Mucosa of gallbladder (tissue), 1 donor: ENCODE measurements at places on chromosomes 12 and 14. TPM values are rescaled to one million over a fixed set of nuclear protein-coding genes. Genes with fewer than 3 reads are reported as not detected.

The SLC7A8 gene
- total RNA-seq: 98.5 TPM

The FAM186B gene
- 0.32 TPM for total RNA-seq

The RD3L gene
- not detected for total RNA-seq

The KRT82 gene
- total RNA-seq: not detected

The FOXG1 gene
- not detected for total RNA-seq

The SLC25A47 gene
- 0.20 TPM for total RNA-seq

The SDR9C7 gene
- total RNA-seq: not detected

The OR6C2 gene
- total RNA-seq: not detected

The CISTR gene
- not detected for total RNA-seq

The STYX gene
- 9.0 TPM for total RNA-seq

GRCh38 chr12:52524241-52524897 lies 4.2 kb upstream of the KRT5 start:
- DNase-seq: peak; percentile 4

DNA sequence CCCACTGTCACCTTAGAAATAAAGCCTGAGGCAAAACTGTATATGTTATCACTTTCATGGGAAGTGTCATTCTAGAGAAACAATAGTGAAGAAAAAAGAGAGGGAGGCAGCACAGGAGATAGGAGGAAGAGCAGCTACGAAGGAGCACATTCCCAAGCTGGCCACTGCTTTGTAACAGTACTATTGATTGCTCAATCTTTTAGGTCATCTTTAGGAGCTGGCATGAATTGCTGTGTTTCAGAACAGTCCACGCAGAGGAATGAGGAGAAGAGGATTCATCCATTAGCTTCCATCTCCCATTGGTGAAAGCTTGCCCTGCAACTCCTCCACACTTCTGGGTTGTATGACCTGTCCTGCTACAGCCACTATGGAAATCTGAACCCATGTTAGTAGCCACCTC lies 372.5 kb upstream of the DDHD1 start:
- DNase-seq: no peak

GRCh38 chr12:70842942-70843341 lies 77.6 kb downstream of the PTPRR start:
- no peak for DNase-seq

DNA sequence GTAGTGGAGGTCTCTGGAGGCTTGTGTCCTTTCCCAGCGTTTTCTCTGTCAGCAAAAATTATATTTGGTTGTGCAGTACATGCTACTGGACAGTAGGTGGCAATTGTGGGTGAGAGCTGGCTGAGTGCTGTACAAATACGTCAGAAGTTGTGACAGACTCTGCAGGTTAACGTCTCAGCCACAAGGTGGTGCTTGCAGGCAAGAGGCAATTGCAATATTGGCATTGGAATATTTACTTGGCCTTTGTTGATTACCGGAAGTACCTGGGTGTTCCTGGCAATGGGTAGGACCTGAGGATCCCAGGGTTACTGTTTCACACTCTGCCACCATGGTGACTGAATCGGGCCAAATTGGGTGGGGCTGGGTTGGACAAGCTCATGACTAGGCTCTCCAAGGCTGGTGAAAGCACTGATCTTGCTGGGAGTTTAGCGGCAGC lies 333.9 kb upstream of the LMO3 start:
- peak; percentile 64 for DNase-seq

GRCh38 chr14:39554576-39554975 lies 122.3 kb upstream of the FBXO33 start:
- no peak for DNase-seq

DNA sequence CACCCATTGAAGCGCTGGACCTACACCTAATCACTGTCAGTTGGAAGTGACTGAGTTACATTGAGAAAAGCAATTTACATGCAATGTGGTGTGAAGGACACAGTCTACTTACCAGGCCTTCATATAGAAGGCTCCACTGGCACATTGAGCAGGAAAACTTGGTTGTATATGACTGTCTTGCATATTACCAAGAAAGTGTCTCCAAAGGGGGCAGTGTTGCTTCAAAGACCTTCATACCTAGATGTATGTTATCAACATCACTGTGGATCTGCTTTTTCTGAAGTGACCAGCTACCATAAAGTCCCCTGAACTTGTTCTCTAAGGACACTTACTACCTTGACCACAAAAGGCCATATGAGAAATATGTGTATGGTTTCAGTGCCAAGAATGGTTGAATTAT lies 64.1 kb downstream of the NELL2 start:
- peak; percentile 46 for DNase-seq

GRCh38 chr12:1529228-1529861 lies 65.0 kb downstream of the FBXL14 start:
- DNase-seq: no peak

DNA sequence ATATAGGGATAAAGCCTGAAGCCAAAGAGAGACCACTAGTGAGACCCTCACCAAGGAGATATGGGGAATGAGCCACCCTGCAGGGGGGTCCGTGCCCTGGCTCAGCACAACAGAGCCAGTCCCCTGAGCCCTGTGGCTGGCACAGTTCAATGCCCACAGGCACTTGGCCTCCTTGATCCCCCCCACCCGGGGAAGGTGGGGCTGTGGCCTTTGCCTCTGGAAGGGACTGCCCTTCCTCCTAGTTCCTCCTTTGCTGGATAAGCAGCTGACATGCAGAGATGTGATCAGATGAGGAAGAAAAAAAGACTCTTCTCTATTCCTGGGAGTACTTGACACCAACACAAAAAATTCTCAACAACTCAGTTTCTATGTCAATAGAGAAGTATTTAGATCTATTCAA lies 19.9 kb downstream of the TTC7B start:
- DNase-seq: no peak

- no peak for DNase-seq
These were observed 30.9 kb upstream of the NKX2-1 start for GRCh38 chr14:36550899-36551298.

DNA sequence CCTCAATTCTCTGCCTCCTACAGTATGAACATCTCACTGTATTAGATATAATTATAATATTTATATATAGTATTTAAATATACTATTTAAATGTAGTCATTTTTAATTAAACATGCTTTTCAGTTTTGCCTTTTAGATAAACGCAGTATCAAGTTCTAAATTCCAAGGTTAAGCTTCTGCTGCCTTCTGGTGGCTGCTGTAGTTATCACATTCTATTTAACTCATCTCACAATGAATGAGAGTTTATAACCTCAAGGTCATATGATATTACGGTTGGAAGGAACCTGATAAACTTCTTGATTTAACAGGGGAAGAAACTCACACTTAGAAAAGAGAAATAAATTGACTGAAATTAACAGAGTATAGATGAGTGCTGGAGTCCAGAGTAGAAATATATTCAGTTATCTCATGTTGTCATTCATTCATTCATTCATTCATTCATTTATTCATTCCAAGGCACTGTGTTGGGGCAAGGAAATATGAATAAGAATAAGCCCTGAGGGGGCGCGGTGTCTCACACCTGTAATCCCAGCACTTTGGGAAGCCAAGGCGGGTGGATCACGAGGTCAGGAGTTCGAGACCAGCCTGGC lies 31.9 kb downstream of the GUCY2C start:
- DNase-seq: peak; percentile 57

GRCh38 chr12:80064269-80064668 lies 35.1 kb upstream of the OTOGL start:
- no peak for DNase-seq

- no peak for DNase-seq
These were observed 83.0 kb downstream of the TTC7B start for GRCh38 chr14:90733139-90733808.

- DNase-seq: no peak
These were observed 9.5 kb downstream of the BEST3 start for GRCh38 chr12:69689638-69690037.

GRCh38 chr14:22475381-22475780 lies 113.6 kb downstream of the DAD1 start:
- DNase-seq: no peak

GRCh38 chr14:92914087-92914656 lies 8.8 kb upstream of the CHGA start:
- DNase-seq: peak; percentile 40

- no peak for DNase-seq
These were observed 379.8 kb upstream of the PRICKLE1 start for GRCh38 chr12:42969355-42969754.

DNA sequence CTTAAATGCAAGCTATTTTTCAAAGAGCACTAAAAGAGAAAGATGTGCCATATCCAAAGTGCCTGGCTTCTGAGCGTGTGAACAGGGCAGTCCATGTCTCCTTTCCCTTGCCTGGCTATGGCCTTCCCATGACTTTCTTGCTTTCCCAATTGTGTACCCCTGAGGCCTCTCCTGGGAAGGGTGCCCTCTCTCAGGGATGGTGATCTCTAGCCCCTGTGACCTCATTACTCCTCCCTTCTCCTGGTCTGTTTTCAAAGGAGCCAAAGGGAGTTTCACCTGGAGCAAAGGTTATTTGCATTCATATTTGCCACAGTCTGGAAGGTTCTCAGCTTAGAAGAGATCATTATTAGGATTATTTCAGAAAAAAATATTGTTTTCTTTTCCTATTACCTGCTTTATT lies 429.4 kb upstream of the TMTC1 start:
- no peak for DNase-seq

GRCh38 chr12:8080120-8080519 lies 2.0 kb upstream of the NECAP1 start:
- DNase-seq: no peak

DNA sequence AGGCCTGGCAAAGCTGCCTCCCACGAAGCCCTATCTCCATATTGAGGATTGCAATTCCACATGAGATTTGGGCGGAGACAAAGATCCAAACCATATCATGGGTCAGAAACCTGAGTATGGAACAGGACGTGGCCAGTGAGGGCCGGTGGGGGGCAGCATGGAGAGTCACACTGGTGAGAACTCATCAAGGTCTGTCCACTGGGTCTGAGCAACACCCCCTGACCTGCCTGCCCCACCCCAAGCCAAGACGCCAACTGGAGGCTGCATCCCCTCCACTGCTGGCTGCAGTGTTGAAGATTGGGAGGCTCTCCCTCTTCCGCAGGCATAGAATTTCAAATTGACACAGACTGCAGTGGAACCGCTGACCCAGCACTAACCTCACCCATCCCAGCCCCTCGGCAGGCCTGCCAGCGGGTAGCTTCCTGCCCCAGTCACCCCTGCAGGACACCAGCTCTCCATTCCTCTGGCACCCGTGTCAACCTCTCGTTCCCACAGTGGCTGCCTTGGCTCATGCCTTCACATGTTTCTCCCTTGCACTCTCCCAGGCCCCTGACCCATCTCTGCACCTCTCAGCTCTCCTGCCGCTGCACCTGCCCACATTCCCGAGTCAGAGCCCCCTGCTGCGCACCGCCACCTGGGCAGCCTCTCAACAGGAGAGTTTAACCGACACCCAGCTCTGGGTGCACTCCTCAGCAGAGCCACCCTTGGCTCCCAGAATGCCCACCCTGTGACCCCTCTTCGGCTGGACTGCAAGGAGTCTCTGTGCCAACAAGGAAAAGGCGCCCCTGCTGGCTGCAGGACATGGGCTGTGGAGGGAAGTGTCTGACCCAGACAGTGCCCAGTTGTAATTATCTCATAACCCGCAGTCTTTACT lies 45.2 kb upstream of the PPP2R5C start:
- DNase-seq: no peak

DNA sequence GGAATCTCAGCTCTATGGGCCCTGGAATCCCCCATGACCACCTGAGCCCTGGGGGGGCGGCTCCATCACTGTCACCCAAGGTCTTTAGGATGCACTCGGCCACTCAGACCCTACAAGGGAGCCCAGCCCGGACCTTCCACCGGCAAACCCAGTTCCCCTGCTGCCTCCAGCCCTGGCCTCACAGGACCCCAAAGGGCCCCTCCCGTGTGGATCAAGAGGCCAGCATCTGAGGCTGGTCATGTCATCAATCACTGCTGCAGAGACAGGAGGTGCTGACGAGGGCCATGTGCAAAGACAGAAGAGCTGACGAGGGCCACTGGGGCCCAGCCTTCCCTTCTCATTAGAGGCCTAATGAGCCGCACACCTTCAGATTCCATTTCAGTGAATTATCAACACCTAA lies 39.0 kb upstream of the SFSWAP start:
- no peak for DNase-seq

GRCh38 chr14:25006961-25007795 lies 42.8 kb downstream of the STXBP6 start:
- DNase-seq: no peak

DNA sequence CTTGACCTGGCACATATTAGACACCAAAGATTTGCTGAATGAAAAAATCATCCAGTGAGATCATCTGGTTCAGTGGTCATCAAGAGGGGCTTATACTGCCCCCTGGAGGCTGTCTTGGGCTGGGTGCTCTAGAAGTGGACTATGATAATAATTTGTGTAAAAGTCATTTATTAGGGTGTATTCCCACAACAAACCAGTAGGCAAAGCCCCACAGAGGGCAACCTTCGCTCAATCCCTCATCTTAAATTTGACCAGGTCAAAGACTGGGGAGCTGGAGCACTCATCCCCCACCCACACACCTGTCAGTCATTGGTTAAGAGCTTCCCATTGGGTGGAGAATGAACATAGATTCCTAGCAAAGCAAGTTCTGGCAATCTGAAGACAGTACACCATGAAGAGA lies 20.0 kb upstream of the FICD start:
- DNase-seq: no peak

GRCh38 chr12:2129076-2129475 lies 76.3 kb downstream of the CACNA1C start:
- DNase-seq: no peak

GRCh38 chr14:102517392-102518062 lies 8.0 kb upstream of the ANKRD9 start:
- DNase-seq: no peak

DNA sequence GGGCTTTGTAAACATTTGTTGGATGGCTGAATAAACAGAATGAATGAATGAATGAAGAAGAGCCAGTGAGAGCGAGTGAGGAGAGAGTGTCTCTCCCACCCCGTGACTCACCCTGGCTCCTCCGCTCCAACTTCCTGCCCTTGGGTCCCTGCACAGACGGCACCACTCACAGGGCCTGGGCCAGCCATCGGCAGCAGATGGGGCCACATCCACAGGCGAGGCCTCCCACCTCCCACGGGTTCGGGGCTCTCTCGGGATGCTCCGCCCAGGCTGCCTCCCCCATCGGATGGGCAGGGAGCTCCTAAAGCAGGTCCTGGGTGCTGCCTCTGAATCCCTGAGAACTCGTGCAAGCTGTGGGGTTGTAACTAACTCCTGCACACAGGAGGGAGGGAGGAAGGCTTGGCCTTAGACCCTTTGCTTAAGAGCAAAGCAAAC lies 41.3 kb downstream of the CCNK start:
- no peak for DNase-seq

- no peak for DNase-seq
These were observed 40.2 kb downstream of the MYF5 start for GRCh38 chr12:80756875-80757274.

DNA sequence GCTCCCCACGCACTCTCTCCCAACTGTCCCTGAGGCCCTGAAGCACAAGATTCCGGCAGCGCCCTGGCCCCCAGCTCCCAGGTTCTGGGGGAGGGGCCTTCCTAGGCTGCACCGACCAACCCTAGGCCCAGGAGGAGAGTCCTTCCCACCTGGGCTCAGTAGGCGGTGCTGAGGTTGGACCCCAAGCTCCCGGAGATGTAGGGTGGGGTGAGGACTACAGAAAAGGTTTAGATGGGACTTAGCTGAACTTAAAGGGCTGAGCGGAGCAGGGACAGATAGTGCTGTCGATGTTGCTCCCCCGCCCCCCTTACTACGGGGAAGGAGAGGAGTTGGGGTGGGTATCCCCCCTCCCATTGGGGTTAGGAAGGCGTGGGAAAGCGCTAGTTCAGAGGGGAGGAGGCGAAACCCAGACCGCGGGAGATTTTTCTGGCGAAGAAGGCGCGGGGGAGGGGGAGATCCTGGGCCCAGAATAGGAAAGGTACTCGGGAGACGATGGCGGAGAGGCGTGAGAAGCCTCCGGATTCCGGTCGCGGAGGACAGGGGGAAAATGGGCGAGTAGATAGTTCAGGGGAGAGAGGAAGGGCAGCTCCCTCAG lies 4.2 kb upstream of the BAZ2A start:
- peak; percentile 45 for DNase-seq

GRCh38 chr14:29601616-29602015 lies 326.0 kb downstream of the PRKD1 start:
- no peak for DNase-seq
